ENCODE measurements at places on chromosomes 1 and 21.

DNA sequence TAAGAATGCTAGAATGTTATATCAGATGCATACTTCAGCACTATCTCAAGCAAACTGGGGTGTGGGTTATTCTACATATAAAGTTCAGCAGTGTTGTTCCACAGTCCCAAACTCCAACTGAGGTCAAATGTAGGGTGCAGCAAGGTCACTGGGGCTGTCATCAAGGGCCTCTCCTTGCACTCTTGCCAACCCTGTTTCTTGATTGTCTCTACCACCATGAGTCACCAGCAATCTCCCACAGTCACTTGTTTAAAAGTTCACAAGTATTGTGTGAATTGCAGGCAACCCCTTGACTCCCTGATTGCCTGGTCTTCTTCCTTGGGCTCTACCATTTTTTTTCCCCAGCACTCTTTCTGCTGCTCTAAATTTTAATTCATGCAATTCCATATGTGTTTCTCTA is 10.6 kb downstream of the METTL18 start:
- no peak for DNase-seq

DNA sequence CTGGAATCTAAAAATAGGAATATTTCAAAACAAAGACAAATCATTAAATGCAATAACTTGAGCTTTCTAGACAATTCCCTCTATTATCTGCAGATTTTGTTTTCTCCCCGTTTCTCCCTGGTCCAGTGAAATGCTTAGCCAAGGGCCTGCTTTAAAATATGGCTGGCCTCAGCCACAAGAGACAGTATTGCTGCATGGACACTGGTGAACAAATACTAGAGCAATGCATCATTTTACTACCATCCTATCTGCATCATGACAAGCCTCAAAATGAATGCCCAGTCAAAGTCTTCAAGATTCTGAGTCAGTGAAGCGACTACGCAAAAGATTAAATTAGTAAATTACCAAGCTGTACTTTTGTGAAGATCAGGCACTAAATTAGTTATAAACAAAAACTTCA is 80.5 kb downstream of the ENAH start:
- no peak for DNase-seq

DNA sequence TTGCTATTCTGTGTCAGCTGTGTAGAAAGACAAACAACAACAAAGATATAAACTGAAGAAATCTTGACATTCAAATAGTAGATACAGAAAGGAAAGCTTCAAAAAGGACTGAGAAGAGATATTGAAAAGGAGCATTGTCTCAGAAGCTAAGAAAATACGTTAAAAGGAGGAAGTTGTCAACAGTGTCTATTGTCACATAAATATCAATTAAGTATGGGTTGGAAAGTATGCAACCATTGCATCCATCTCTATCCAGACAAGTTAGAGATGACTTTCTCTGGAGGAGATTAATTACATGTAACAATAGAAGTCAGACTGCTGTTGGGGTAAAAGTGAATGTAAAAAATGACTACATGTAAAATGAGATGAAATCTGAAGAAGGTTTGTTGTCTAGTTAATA is 29.7 kb upstream of the BRINP3 start:
- DNase-seq: no peak

DNA sequence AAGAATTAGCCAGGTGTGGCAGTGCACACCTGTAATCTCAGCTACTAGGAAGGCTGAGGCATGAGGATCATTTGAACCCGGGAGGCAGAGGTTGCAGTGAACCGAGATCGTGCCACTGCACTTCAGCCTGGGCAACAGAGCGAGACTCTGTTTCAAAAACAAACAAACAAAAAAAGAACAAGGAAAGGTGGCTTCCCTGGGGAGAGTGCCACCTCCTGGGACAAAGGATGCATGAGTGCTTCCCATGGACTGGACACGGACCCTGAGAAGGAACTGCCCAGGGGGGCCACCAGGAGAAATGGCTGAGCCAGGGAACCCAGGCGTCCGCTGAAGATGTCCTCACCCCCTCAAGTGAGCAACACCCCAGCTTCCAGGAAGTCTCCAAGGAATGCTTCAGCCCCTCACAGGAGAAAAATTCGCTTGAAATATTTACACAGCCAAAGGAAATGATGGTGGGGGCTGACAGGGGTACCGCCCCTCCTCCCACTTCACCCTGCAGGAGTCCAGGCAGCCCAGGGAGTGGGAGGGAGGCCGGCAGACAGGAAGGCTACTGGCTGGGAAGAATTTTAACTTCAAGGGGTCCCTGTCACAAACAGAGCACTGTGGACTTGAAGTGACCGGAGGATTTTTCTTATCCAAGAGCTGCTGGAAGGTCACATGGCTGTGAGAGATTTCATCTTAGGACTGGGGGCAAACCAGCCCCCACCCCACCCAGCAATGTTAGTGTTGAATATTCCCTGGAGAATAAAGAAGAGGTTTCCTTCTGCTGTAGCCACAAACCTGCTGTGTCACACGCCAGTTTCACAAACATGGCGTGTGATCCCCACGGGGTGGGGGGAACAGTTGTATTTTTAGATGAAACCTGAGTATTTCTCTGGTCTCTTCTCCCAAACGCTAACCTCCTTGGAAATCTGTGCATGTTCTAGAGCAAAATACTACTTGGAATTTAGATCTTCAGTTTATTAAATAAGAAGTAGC is 90.8 kb upstream of the SLC25A33 start:
- no peak for DNase-seq

- no peak for DNase-seq
Observed at GRCh38 chr1:5713101-5714010, 278.9 kb downstream of the NPHP4 start.

DNA sequence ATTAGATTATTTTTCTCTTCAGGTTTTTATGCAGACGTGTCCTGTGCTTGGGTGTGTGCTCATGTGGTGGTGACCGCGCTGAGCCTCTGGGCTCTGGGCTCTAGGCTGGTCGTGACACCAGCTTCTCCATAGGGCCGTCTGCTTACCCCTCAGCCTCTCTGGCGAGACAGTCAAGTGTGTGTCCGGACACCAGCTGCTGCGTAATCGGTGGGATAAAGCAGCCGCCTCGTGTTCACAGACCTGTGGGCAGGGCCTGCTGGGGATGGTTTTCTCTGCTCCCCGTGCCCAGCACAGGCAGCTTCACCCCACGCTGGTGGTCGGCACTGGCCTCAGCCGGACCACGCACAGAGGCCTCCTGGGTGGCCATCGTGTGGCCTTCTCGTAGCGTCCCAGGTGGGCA is 33.6 kb upstream of the DIP2A start:
- no peak for DNase-seq

- no peak for DNase-seq
Observed at GRCh38 chr21:46226146-46226545, 2.4 kb downstream of the LSS start.

- DNase-seq: peak; percentile 49
Observed at GRCh38 chr1:156862997-156863599, 2.4 kb downstream of the NTRK1 start.

GRCh38 chr21:37862536-37862935 is 53.7 kb downstream of the KCNJ6 start:
- no peak for DNase-seq

DNA sequence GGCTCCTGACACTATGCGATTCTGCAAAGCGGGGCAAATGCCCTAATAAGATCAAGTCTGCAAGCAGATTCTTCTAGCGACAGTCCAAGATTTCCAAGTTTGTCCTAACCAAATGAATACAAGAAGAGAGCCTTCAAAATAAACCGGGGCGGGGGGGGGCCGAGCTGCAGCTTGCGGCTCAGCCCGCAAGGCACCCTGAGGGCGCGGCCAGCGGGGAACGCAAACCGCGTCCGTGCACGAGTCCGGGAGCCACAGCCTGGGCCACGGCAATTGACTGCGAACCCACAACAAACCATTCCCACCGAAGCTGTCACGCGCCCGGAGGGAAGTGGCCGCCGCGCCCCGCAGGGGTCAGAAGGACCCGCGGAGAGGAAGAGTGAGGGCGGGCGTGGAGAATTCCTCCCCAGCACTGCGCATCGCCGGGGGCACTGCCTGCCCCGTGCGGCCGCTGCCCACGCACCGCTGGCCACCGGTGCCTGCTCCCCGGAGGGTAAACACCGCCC is 687 bp downstream of the TGFBR3 start:
- DNase-seq: peak; percentile 40

DNA sequence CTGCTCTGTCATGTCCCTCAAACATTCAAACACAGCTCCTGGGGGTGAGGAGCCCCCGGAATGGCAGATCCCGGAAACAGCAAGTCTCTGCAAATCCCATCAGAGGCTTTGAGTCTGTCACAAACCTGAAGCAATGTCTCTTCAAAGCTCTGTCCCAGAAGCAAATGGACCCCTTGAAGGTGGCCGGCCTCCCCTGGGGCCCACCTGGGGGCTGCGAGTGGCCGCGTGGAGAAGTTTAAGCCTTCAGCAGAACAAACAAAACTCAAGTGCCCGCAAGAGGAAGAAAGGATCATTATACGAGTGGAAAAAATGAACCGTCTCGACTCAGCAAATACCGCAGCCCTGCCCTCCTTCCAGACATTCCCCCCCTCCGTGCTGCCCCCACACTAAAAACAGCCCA is 53.3 kb downstream of the PRDM16 start:
- DNase-seq: no peak

DNA sequence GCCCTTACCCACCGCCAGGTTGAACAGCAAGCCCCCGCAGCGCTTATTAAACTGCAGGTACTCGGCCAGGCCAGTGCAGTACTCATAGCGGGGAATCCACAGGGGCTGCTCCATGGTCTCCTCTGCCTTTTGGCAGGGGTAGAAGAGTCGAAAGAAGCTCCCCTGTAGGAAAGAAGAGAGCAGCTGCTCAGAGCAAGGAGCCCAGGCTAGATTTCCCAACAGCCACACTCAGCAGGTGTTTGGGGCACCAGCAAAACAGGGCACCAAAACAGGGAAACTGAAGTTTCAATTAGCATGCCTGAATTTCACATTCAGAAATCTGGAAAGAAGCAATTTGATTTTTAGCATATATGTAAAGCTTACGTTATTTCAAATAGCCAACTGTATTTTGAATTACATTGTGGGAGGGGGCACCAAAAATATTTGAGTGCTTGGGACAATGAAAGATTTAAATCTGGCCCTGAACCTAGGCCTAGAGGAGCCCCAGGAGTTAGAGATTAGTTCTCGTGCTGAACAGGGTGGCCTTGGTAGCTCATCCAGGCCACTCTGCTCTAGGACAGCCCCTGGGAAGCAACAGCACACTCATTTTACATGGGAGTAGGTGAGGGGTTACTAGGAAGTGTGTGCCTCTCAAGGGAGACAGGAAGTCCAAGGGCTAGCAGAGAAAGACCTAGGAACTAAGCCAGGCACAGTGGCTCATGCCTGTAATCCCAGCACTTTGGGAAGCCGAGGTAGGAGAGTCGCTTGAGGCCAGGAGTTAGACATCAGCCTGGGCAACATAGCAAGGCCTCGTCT is 8.2 kb downstream of the PAFAH2 start:
- DNase-seq: no peak

DNA sequence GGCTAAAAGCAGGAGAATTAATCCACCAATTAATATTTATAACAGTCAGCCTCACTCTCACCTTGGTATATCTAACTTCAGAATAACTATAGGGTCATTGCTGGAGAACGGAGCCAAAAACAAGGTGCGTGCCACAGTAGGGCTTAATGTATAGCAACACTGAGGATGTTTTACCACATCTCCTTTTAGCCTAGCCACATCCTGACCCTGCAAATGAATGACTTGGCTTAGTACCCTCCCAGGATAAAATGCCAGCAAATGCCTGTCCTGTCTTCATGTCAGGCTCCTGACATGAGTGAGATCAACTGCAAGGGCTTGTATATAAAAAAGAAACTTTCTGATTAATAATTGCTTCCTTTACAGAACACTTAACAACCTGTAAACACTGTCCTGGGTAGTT is 2.7 kb upstream of the CDC42BPA start:
- no peak for DNase-seq

All from stimulated activated CD4-positive, alpha-beta T cell treated with anti-CD3 and anti-CD28 coated beads, Interleukin-15, amount 100 ng/mL, for 24 hours (primary cell).